Type B pancreatic cell (in vitro differentiated cells): ENCODE measurements at places on chromosomes 11 and 22. TPM values are rescaled to one million over a fixed set of nuclear protein-coding genes. Genes with fewer than 3 reads are reported as not detected.
A peak's percentile ranks its signal among the peaks of the same experiment; 100 is the strongest.

The PYGM gene
- total RNA-seq, result 2.0 and 239 TPM in 2 replicates

DNA sequence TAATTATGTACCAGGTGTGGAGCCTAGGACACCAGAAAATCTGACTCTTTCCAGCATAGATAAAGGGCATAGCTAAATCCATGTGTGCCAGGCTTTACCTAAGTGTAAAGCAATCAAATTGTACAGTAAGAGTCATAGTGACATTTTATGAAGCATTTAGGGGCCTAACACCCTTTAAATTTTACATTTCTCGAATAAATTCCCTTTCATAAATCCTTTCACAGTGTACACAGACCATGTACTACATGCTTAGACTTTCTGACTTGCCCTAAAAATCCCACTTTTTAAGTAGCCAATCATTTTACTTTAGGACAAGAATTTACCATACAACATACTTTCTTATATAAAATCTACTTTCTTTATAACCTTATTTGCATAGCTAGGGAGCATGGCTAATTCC is 727.6 kb upstream of the LUZP2 start:
- no peak for DNase-seq

DNA sequence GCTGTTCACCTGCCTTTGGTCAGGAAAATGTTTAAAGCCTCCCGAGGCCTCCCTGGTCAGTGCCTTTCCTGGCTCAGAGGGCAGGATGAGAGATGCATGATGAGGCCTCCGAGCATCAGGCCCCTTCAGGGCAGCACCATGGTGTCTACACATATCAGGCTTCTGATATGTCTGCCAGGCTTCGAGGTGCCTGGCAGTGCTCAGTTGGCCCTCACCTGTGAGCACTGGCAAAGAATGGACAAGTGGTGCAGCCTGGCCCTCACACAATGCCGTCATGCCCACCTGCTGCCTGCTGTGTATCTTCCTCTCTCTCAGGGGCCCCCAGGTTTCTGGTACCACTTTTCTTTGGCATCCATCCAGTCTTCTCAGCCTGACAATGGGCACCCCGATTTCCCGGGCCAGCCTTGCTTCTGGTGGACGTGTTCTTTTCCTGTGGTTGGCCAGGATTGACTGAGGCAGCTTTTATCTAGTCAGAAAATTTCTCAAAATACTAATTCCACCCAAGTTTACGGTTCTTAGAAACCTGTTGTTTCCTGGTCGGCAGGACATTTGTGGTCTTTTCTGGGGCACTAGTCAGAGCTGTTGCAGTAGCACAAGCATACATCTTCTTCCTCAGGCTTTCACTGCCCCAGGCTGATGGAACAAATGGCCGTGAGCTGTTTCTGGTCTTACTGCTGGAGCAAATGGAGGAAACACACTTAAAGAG is 76.8 kb upstream of the SUSD2 start:
- no peak for DNase-seq

DNA sequence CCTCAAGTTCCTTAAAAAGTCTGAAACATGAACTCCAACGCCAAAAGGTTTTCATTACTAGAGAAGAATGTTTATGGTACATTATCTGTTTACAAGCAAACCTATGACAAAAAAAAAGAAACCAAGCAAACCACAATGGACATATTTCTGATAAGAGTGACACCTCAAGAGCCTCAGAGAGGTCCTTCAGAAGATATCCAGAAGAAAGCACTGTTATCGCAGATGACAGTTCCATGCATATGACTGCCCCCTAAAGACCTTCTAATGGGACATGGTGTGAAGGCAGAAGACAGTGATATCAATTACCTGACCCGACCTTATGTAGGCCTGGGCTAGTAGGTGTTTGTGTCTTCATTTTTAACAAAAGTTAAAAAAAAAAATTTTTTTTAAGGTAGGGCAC is 3.1 kb downstream of the HDHD5 start:
- DNase-seq, result no peak

- no peak for DNase-seq
Observed at GRCh38 chr11:65615950-65616574, 486 bp downstream of the PCNX3 start.

The LMNTD2 gene
- total RNA-seq, result 6.7 and 7.2 TPM in 2 replicates

GRCh38 chr11:70038034-70038834 is 39.9 kb upstream of the ANO1 start:
- DNase-seq, result peak; percentile 31

The MMP12 gene
- total RNA-seq, result 0.27 TPM in 1 of 2 replicates, not detected in the other

GRCh38 chr22:32203181-32204039 is 1.5 kb downstream of the RFPL2 start:
- no peak for DNase-seq

- DNase-seq, result no peak
Observed at GRCh38 chr11:9028581-9028980, 24.8 kb upstream of the NRIP3 start.

The ACR gene
- total RNA-seq, result 0.19 and 0.22 TPM in 2 replicates

DNA sequence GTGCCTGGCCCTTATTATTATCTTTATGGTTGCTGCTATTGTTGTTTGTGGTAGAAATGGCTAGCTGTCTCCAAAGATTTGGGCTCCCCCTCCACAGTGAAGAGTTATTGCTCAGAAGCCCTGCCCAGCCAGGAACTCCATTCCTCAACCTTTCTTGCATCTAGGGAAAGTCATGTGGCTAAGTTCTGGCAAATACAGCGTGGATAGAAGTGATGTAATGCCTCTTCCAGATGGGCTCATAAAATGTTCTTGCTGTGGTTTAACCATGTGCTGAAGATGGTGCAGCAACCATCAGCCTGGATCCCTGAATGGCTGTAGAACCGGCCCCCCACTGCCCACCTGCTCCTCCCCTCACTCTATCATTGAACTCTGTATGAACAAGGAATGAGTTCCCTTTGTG is 203.5 kb upstream of the E2F8 start:
- no peak for DNase-seq
